ENCODE measurements at places on chromosomes 7 and 10.

DNA sequence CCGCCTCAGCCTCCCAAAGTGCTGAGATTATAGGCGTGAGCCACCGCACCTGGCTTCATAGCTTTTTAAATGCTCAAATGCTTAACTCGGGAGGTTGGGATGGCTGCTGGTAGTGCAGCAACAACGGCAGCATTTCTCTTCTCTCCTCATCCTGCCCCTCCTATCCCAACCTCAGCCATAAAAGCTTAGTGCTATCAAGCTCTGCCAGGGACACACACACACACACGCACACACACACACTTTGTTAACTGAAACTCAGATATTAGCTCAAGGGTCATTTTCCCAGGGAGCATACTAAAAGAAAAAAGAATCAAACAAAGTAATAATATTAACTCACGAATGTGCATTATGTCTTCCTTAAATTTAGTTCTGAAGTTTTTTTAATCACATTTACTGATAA, 63.0 kb upstream of the HPS1 start:
- DNase-seq: no peak

- DNase-seq: no peak
Observed at GRCh38 chr10:61621605-61622051, 41.1 kb upstream of the CABCOCO1 start.

DNA sequence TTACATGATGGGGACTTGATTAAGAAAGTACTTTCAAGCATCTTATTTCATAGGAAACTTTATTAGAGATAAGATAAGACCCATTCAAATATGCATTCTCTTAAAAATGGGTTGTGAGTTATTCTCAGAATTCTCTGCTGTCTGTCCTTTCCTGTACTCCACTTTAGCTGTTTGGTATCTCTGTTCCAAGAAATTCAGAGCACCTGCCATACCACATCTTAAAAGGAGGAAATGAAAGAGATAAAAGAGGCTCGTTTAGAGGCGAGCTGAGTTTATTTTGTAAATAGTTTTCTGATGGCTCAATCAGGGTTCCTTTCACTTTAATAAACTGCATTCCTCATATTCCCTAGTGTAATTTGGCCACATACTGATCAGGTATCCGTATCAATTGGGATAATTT, 87.2 kb downstream of the MDFIC start:
- peak; percentile 30 for DNase-seq

DNA sequence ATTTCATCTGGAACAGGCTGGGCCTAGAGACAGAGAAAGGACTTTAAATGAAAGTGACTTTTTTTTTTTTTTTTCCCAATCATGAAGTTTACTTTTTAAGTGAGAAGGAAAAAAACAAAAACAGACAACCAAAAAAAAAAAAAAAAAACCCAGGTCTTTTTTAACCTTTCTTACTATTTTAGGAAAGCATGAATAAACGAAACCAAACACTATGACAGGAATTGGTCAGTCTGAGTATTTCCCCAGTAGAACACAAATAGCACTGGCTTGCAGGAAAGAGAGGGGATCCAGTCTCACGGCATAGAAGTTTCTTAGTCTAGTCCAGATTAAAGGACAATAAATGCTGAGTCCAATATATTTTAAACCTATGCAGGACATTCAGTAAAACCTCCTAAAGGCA, 180.5 kb upstream of the CCDC6 start:
- peak; percentile 65 for DNase-seq

GRCh38 chr7:140146574-140146973, 30.2 kb downstream of the KDM7A start:
- DNase-seq: no peak
